ENCODE measurements at places on chromosomes 5 and 9. TPM values are rescaled to one million over a fixed set of nuclear protein-coding genes. Genes with fewer than 3 reads are reported as not detected.

Gene SLC25A2
- 1.4 TPM for total RNA-seq

Gene GFI1B
- 0.59 TPM for total RNA-seq

DNA sequence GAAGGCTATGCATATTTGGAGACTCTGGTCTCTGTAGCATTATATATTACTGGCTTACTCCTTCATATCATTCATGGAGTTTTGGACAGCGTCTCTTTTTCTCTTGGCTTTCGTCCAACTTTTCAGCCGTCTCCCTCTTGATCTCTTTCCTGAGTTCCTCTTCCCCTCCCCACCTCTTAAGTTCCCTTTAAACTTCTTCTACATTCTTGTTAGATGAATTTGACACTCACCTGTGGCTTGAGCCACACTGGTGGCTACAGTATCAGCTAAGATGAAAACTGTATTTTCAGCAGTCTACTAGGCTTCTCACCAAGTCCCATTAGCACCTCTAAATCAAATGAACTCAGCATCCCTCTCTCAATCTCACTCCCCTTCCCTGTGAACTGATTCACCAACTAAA lies 128.1 kb downstream of the STARD4 start:
- no peak for DNase-seq

DNA sequence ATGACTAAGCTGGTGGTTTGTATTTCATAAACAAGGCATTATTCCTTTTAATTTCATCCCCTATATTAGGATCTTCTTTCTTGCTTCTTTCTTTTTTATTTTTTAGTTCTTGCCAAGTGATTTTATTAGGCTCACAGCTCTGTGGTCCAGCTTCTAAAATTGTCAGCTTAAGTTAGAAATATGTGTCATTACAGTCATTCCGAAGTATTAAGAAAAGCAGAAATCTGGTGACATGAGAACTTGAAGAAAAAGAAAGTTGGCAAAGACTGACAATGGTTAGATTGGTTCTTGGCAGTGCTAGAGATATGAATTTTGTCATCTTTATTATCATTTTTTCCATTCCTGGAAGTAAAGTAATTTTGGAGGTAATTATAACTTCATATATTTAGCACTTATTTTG lies 166.5 kb upstream of the PRR16 start:
- no peak for DNase-seq

DNA sequence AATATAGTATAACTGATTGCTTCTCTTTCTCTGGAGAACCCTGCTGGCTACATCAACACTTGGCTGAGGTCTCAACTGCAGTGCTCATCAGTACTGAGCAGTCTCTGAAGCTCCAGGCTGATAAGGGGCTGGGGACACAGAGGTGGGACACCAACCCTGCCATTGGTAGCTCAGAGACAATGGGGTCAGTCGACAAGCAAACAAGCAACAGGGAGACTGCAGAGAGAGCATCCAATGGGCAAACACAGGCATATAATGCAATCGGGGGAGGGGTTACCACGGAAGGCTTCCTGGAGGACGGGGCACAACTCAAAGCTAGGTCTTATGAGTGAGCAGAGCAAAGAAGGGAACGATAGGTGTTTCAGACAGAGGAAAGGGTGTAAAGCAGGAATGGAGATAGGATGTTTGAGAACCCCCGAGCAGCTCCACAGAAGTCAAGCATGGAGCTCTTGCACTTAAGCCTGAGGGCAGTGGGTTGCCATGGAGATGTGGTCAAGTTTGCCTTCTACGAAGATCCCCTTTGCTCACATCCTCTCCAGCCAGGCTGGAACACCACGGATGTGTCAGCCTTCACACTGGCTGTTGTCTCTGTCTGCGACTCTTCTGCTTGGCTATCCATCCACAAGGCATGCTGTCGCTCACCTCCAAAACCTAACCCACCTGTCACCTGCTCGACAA lies 21.5 kb upstream of the AKNA start:
- no peak for DNase-seq
